CD8-positive, alpha-beta memory T cell (primary cell): ENCODE measurements at places on chromosomes 5 and 9. TPM values are rescaled to one million over a fixed set of nuclear protein-coding genes. Genes with fewer than 3 reads are reported as not detected.

DNA sequence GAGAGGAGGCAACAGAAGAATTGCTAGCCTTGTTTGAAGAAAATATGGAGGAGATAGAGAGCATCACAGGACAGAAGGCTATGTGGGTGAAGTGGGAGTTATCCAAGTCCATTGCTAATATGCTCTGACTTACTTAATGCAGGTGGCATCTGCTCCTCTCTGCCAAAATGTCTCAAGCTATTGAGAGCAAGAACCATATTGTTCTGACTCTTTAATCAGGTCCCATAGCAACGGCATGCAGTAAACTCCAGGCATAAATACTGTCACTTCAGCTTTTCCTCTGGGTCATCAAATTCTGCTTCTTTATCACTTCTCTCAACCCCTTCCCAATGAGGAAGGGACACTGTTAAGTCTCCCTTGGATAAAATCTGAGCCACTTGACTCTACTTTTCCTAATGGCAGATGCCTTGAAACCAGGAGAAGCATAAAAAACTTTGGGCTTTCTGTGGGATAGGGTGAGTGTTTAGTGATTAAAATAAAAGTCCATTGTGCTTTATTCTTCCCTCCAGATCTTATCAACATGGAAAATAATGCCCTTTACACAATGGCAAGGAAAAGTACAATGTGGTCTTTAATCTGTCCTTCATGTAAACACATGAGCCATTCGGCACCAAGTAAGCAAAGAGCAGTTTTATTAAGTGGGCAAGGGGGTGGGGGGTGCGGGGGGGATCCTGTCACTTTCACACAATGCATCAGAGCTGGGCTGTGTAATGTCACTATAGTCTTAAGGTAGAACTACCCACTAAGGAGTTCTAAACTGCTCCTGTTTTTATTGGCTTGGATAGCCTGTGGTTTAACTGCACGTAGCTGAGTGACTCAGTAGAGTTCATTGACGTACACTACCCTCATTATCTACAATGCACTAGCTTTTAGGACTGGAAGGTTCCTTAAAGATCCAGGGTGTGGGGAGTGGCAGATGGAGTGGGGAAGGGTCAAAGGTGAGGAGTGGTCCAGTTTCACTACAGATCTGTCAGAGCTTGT is 71.0 kb upstream of the TARS1 start:
- DNase-seq, result no peak

DNA sequence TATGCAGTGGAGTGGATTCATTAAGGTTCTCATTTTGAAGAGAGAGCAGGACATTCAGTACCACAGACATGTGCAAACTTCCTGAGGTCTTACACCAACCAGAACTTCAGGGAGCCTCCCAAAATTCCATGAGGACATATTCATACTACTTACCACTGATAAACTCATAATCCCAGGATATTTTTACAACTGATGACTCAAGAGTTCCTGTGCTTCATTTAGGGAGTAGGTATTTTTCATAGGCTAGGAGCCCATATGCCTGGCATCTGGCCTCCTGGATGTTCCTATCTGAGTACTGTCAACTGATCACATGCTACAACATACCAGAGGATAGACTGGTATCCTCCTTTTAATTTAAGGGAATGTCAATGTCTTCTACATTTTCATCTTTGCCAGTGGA is 578.0 kb downstream of the EFNA5 start:
- DNase-seq, result no peak

DNA sequence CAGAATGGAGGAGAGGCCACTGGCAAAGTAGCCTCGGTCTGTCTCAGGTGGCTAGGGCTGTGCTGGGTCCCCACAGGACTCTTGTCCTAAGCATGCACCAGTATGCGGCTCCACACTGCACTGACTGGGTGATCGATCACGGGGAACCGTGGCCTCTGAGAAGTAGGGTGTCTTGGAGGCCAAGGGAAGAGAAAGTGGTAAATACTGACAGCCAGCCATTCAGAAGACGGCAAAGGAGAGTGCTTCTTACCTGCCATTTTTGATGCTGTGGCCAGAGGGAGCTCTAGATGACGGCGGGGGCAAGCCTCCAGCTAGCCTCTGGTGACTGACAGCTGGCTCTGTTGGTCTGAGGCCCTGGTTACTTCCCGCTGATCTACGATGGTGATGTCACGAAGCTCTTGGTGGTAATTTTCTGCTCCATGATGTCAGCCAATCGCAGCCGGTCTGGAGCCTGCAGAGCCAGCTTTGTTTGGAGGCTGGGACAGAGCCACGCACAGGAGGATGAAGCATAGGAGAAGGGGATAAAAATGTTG is 40.4 kb upstream of the GADD45G start:
- no peak for DNase-seq

GRCh38 chr9:38181866-38182265 is 112.8 kb upstream of the SHB start:
- no peak for DNase-seq

- DNase-seq, result no peak
These were observed 10.4 kb downstream of the STOM start for GRCh38 chr9:121359351-121360294.

- DNase-seq, result no peak
These were observed 114.1 kb upstream of the LPCAT1 start for GRCh38 chr5:1637639-1638481.

GRCh38 chr5:2898661-2899060 is 147.2 kb upstream of the IRX2 start:
- DNase-seq, result no peak

DNA sequence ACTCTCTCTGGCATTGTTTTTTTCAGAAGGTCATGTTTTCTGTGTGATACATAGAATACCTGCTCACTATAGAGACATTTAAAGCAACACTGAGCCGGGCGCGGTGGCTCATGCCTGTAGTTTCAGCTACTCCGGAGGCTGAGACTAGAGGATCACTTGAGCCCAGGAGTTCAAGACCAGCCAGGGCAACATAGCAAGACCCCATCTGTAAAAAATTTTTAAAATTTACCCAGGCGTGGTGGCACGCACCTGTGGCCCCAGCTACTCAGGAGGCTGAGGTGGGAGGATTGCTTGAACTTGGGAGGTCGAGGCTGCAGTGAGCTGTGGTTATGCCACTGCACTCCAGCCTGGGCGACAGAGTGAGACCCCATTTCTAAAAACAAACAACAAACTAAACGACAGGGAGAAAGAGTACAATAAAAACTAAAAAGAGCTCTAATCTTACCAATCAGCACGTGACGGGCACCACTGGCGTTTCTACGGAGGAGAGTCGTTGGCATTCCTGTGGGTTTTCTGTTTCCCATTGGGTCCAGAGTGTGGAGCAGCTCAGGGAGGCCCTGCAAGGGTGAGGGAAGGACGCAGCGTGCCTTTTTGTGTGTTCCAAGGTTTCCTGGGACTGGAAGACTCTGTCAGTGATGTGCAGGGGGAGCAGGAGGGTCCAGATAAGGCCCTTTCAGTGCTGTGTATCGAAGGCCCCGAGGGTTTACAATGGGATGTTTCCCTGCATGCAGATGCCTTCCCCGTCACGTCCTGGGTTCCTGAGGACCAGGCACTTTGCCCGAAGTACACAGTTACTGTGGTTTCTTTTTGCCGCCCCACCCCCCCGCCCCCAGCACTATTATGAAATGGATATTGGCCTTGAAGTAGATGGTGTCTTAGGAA is 7.2 kb upstream of the RNU6ATAC start:
- no peak for DNase-seq

NUTM2G gene
- not detected for total RNA-seq

SLC6A7 gene
- total RNA-seq, result not detected

TPPP gene
- 0.38 TPM for total RNA-seq

CDX1 gene
- not detected for total RNA-seq

SPINK6 gene
- not detected for total RNA-seq
